ENCODE measurements at places on chromosomes 2 and 18.

- DNase-seq = no peak
Measured at GRCh38 chr18:30618567-30618966, 424.0 kb downstream of the DSC3 start.

- DNase-seq = no peak
Measured at GRCh38 chr2:232800166-232800565, 23.8 kb upstream of the KCNJ13 start.

DNA sequence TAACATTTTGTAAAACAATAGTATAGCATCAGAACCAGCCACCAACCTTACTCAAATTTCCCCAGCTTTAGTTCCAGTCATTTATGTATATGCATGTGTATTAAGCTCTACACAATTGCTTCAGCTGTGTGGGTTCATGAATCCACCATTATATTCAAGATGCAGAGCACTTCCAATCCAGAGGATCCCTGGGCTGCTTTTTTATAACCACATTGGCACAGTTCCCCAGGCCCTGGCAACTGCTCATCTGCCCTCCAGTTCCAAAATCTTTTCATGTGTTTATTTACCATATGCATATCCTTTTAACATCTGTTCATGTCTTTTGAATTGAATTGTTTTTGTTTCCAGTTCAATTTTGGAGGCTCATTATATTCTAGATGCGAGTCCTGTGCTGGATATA, 482.9 kb upstream of the HS6ST1 start:
- DNase-seq = no peak

- no peak for DNase-seq
Measured at GRCh38 chr2:110865188-110865587, 132.8 kb downstream of the ACOXL start.

- no peak for DNase-seq
Measured at GRCh38 chr2:96523659-96524481, 12.7 kb upstream of the ARID5A start.

DNA sequence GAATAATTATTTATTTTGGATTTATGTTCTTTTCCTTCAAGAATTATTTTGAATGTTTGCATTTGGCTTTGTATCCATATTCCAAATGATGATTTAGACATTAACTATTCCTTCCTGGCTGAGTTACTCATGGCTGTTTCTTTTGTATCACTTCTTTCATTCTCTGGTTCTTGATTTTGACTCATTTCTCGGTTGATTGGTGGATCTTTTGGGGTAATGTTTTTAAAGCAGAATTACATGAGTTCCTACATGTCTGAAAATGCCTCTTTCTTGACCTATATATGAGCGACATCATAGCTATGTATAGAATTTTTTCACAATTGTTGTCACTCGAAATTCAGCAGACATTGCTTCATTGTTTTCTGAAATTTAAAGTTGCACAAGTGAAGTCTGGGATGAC, 39.5 kb downstream of the CYP26B1 start:
- DNase-seq = no peak

GRCh38 chr2:72511906-72512305, 313.9 kb downstream of the EXOC6B start:
- DNase-seq = no peak

DNA sequence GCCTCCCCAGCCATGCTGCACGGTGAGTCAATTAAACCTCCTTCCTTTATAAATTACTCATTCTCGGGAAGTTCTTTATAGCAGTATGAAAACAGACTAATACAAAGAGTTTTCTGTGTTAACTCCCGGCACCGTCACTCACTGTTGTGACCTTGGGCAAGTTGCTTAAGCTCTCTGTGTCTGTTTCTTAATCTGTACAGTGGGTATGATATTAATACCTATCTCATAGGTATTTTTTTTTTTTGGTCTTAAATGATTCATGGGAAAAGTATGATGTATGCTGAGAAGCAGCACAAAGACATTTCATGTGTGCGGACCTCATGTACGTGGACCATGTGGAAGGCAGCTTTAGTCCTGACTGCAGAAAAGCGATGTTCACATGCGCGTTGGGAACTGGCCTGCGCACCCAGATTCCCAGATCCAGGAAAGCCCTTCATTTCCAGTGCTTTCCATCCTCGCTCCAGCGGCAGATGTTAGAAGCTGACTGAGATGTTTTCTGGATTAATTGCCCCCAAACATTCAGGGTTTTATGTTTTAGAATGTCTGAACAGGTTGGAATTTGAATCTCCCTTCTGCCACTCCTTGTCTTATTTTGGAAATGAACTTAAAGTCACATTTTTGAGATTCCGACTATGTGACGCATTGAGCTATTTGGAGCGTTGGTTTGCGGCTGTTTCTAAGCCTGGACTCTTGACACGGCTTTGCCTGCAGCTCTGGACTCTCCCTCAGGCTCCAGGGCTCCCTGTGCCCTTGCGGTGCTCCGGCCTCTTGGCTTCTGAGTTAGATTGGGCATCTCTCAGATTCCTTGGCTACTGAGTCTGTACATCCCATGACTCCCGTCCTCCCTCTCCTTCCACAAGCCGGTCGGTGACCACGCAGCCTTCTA, 61.4 kb downstream of the SLC4A3 start:
- DNase-seq = no peak

DNA sequence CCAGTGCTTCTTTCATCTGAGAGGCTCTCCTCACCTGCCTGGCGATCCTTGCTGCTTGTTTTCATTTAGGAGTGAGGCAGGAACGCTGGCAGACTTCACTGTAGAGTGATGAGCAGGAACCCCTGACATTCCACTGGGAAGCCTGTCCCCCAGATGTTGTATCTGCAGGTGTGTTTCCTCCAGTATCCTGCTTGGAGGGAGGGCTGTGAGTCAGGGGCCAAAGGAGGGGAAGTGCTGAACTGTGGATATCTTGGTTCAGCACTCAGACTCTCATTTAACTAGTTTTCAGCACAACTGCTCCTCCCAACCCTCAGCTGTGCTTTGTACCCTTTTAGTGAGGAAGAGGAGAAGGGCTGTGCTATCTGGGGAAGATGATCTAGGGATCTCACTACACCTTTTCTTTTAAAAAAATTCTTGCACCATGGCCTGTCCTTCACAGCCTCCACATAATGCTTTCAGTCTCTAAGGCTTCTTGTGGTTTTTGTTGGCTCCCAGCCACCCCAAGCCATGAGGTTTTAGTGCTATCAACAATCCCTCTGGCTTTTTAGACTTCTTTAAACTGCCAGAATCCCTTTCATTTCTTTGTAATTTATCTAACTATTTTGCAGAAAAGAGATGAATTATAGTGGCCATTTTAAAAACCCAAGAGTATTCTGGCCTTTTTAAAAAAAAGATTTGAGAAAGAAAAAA, 11.2 kb downstream of the ANKAR start:
- no peak for DNase-seq

GRCh38 chr18:3015204-3015592, 2.3 kb upstream of the LPIN2 start:
- DNase-seq = peak; percentile 63

DNA sequence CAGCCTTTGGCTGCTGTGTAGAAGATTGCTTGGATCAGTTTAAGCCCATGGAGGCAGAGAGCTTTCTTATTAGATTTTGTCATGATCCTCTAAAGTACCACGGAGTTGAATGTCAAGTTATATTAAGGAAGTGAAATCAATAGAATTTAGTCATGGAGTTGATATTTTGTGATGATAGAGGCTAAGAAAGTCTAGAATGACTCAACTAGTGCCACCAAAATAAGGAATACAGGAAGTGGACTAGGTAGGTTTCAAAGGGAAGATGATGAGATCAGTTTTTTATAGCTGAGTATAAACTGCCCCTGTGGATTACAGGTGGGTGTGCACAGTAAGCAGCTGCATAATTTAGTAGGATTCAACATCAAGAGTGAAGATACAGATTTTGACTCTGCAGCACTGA, 25.2 kb downstream of the FBXO36 start:
- DNase-seq = no peak

DNA sequence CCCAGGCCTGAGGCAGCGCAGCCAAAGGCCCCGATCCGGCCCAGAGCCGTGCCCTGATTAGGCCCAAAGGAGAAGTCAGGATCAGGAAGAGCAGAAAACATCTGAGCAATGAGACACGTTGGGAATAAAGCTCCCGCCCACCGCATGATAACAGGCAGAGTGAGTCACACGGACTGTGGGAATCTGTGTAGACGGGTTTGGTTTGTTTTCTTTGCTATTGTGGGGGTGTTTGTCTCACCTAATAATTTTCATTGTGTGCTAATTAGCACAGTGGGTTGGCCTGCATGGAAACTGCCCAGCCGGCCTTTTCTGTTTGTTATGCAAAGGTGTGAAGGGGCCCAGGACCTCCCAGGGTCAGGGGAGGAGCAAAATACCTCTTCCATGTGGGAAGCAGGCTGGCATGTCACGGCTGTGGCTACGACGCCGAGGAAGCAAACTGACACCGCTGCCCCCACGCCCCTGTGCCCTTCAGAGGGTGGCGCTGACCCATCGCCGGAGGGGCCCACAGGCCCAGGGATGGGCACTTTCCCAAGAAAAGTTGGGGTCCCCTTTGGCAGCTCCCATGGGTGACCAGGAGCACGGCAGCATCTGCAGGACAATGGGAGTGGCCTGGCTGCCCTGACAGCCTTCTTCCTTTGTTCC, 68.4 kb upstream of the CTDP1 start:
- peak; percentile 83 for DNase-seq

DNA sequence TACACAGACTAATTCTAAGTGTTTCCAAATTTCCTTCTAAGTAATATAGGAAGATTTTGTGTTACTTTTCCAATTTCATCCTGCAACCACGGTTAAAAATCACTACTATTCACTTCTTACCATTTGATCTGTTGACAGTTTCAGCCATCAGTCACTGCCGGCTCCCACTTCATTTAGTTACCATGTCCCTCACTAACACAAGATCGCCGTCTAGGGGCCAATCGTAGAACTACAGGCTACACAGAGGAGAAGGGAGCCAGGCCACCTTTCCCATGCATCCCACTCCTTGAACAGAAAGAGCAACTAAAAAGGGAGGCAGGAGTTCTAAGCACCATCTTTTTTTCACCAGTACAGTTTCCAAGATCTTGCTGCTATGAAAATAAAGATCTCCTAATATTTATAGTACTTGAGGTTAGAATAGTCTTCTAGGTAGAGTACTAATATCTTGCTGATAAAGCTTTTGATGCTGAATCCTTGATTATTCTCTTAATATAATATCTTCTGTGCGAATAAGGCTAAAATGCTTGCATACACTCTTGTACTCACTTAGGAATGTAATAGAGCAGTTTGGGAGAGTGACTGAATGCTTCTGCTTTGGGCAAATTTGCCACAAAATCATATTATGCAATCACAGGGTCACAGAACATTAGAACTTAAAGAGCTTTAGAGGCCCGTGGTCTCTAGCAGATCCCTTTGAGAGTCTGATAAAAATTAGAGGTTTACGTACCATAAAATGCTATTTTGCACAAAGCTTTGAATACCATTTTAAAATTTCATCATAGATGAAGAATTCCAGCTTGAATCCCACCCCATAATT, 39.5 kb upstream of the CYP1B1 start:
- DNase-seq = peak; percentile 90

- no peak for DNase-seq
Measured at GRCh38 chr18:8548186-8548585, 61.1 kb upstream of the RAB12 start.

GRCh38 chr2:162301151-162301804, 17.2 kb downstream of the IFIH1 start:
- peak; percentile 68 for DNase-seq

GRCh38 chr2:37080266-37080665, 3.9 kb downstream of the HEATR5B start:
- DNase-seq = peak; percentile 70
